Ascending aorta (tissue), 2 donors: ENCODE measurements at places on chromosomes 1 and 21.
A peak's percentile ranks its signal among the peaks of the same experiment; 100 is the strongest.

- no peak for DNase-seq
Observed at GRCh38 chr1:11938722-11939526, 4.4 kb downstream of the PLOD1 start.

GRCh38 chr1:96009831-96010434 lies 711.7 kb upstream of the PTBP2 start:
- DNase-seq = no peak

DNA sequence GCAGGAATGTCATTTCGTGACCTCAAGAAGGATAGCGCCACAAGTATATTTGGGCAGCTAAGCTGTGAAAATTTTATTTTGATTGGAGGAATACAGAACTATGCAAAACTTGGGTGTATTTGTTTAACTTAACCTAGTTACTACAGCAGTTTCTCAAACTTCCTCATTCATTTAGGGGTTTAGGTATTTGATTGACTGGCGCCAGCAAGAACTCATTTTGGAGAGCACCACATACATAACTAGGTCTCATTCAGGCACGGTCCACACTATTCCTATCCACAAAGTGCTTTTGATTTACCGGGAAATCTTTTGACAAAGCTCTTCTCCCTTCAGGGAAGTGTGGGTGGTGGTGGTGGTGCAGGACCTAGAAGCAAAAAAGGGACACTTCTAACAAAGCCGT lies 155.1 kb upstream of the NRIP1 start:
- no peak for DNase-seq

DNA sequence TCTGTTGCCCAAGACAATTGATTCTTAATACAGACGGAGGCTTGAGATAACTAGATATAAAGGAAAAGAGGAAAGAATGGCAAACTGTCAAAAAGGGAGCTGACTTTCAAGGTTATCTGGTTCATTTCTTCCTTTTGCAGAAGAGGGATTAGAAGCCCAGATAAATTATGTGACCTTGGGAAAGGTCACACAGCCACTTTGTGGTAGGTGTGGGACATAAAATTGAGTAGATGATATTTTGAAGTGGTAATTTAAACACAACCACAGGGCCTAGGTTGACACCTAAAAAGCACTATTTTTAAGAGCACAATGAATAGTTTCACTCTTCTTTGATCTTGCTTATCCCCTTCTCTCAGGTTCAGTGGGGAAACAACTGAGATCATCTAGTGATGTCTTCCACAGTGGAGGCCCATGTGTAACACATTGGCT lies 16.9 kb upstream of the KIAA0040 start:
- DNase-seq = no peak

DNA sequence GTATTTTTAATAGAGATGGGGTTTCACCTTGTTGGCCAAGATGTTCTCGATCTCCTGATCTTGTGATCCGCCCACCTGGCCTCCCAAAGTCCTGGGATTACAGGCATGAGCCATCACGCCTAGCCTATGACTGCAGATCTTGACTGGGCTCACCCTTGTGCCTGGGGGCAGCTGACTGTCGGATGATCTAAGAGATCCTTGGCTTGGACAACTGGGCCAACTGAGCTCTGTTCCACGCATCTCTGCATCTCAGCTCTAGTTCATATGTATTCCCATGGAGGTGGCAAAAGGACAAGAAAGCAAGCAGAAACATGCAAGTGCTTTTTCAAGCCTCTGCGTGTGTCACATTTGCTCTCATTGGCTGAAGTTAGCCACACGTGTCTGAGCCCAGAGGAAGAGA lies 75.8 kb upstream of the SELENON start:
- no peak for DNase-seq

DNA sequence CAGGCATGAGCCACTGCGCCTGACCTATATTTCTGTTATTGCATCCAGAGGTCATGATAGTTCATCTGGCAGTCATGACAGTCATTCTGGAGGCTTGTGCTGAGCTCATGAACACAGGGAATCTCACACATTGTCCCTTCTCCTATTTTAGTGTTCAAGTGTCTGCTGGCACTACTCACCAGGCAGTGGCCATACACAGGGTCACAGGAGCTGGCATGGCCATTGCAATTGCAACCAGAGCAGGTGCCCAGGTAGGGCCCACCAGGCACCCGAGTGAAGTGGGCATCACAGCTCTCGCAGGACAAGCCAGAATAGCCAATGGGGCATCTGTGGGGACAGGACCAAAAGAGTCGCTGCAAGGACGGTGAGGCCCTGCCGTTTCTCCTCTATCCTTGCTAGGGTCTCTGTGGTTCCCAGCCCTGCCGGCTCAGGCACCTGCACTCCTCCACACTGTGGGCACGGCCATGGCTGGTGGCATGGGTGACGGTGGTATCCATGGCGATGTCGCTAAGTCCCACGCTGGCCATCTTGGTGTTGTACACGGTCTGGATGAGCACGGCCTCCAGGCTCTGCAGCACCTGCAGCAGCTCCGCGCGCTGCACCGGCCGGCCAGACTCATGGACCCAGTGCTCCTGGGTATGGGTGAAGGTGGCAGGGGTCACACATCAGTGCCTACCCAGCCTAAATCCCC lies 57.0 kb downstream of the HSPG2 start:
- no peak for DNase-seq

DNA sequence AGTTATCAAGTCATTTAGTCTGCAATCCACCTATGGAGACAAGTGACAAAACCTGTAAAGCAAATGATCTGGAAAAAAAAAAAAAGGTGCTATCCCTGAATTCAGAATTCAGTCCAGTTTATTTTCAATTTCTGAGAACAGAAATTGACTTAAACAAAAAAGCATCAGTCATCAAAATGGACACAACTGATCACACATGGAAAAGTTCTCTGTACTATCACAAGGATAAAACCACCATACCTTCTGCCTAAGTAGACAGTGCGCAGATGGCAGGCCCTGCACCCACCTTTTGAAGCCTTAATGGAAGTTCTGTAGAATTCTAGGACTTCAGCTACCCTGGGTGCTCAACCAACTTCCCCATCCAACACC lies 3.5 kb downstream of the PABPC4 start:
- no peak for DNase-seq

- DNase-seq = peak; percentile 83
Observed at GRCh38 chr1:201850053-201850397, 21.1 kb downstream of the IPO9 start.
